ENCODE measurements at places on chromosomes 4 and X.

- no peak for DNase-seq
These were observed 44.2 kb downstream of the COQ2 start for GRCh38 chr4:83240379-83240875.

DNA sequence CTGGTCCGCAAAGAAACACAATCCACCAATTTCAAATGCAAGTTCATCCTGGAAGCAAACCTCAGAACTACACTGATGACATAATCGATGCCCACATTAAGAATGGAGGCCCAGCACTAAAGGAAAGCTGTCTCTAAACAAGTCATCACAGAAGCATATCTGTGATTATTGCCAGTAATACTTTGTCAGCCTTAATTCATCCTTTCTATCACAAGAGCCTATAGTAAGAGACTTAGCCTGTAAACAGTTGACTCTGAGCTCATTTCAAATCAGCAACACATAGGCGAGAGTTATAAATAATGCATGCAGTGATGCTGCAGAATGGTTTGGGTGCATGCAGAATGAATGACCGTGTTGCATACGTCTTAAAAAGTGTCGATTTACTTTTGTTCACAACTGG is 105.9 kb upstream of the ZFP42 start:
- DNase-seq: no peak

DNA sequence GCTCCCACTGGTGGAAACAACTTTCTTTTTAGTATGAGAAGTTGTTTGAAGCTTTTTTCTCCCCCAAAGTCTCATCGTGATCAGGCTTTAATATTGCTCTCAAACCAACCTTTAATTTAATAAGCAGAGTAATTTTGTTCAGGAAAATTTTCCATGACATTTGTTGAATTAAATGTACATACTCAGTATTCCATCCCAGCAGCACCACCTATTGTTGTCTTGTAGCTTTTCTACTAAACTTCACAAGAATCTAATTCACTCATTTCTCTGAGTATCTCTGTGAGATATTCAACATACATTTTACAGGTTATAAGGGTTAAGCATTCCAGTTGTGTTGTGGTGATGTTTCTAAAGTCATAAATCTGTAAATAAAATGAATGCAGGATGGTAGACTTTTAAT is 218.3 kb upstream of the HAND2 start:
- DNase-seq: no peak

GRCh38 chrX:136146614-136147314 is 569 bp upstream of the FHL1 start:
- DNase-seq: no peak

DNA sequence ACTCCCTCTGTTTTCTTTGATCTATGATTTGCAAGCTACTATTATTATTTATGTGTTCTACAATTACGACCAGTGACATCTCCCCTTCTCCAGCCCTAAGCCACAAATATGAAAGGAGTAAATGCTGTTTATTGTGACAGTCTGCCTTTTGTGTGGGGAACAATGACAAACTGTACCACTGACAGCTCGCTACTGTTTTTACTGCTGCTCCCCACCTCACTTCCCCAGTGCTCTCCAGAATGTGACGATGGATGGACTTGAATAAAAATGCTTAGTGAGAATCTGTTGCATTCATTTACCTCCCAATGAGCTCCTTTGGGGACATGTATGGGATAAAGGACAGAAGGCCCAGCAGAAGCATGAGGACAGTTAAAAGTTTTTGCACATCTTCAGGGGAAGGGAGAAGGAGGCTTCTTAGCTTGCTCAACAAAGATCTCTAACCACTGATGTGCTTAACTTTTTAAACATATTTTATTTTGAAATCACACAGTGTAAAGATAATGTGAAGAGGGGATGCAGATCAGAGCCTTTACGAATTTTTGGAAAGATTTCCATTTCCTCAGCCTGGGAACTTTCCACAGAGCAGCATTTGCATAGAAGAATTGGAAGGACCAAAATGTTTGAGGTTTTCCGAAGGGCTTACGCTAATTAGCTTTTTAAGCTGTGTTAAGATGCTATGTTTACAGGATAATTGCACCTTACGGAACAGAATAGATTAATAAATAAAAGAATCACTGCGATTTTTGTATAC is 485.1 kb upstream of the TENM3 start:
- DNase-seq: no peak

DNA sequence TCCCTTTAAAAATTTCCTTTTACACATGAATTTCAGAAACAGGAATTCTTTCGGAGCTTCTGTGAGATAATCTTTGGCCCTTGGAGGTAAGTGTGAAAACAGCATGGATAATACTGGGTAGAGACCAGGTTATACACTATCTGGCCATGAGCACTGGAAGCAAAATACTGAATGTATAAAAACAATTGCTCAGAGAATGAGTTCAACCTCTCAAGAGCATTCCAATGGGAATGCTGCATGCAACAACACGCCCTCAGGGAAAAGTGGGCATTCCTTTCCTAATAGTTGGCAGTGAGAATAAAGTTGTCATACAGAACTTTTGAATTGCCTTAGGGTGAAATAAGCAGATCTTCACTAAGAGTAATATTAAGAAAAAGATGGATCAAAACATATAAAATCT is 574.8 kb upstream of the DIPK2B start:
- DNase-seq: no peak

GRCh38 chr4:105293360-105293759 is 146.7 kb downstream of the TET2 start:
- DNase-seq: no peak

GRCh38 chr4:154349829-154350228 is 141.8 kb downstream of the DCHS2 start:
- no peak for DNase-seq

GRCh38 chr4:189121336-189121735 is 819.3 kb upstream of the FRG1 start:
- DNase-seq: no peak

DNA sequence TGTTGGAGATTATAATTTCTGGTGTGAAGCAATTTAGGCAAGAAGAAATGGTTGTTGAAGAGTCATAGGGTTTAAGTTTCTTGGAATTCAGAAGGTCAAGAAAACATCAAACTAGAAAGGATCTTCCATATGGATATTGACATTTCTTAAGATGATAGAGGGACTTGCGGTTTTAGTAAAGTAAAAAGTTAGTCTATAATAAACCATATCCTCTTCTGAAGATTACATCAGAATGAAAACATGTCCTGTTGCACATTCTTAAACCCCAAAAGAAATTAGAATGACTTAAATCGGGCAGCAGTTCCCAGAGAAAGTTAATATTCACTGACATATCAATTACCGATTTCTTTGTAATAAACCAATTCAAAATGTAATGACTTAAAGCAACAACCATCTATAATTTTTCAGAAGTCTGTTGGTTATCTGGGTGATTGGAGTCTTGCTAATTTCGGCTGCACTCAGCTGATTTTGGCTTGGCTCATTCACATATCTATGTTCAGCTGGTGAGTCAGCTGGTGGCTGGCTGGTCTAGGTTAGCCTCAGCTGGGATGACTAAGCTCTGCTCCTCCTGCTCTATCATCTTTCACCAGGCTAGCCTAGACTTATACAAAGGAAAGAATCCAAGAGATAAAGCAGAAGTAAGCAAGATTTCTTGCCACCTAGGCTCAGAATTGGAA is 24.4 kb upstream of the DYNLT3 start:
- peak; percentile 78 for DNase-seq

- DNase-seq: no peak
These were observed 96.3 kb upstream of the ADAMTS3 start for GRCh38 chr4:72665171-72665968.
